MG63 (cell line): ENCODE measurements at places on chromosomes 5 and 9. TPM values are rescaled to one million over a fixed set of nuclear protein-coding genes. Genes with fewer than 3 reads are reported as not detected.

DNA sequence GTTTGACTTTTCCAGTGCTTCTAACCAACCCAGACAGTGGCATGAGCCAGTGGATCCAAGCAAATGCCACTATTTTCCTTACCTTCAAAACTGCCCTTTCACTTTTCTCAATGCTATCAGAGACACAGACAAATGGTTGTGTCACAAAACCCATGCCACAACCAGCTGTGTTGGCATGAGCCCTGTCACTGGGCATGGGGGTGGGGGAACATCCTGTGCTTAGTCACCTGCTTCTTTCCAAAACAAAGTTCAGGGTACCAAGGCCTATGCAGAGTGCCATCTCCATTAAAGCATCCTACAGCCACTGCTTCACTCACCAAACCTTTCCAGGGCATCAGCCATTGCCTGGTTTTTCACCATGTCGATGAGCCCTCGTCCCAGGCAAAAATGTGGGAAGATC is 30.1 kb downstream of the NIPSNAP3B start:
- no peak for DNase-seq

- DNase-seq, result no peak
Measured at GRCh38 chr9:86868616-86869015, 78.7 kb downstream of the GAS1 start.

DNA sequence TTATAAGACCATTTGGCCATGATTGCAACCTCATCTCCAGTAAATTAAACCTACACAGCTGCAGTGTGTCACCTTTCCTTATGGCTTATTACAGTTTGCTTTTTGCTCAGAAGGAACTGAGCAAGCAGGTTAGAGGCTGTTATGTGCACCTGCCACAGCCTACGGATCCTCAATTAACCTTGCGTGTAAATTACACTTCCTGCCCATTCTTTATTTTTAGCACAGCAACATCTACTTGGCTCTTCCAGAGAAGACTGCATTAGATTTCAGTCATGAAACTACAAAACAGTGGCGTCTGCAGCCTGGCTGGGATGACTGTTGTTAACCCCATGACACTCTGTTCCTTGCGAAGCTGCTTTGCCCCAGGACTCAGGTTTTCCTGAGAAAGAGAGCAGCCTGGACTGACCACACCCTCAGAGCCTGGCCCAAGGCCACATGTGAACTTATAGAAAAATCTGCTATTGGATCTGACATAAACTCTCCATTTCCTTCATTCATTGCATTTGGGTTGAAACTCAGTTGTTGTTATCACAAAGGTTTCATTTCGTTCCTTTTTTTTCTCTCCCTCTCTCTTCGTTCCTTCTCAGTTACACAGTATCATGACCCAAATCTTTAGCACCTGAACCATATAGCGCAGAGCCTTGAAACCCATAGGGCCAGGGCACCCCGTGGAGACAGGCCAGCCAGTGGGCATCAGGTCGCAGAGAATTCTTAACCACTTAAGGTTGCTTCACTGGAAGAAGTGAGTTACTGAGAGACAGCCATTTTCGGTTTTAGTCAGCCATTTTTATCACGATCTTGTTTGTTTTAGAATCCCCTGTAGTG is 138.6 kb downstream of the PALM2AKAP2 start:
- DNase-seq, result no peak

GRCh38 chr9:18385696-18386490 is 88.1 kb upstream of the ADAMTSL1 start:
- DNase-seq, result no peak

- DNase-seq, result peak; percentile 27
Measured at GRCh38 chr5:150261231-150261630, 28.3 kb downstream of the CAMK2A start.

- DNase-seq, result peak; percentile 43
Measured at GRCh38 chr9:16526380-16526779, 344.1 kb downstream of the BNC2 start.

GRCh38 chr5:45252978-45253377 is 443.2 kb downstream of the HCN1 start:
- DNase-seq, result no peak

Gene CRB2
- not detected in 2 replicates for total RNA-seq
